ENCODE measurements at places on chromosomes 3 and 15. TPM values are rescaled to one million over a fixed set of nuclear protein-coding genes. Genes with fewer than 3 reads are reported as not detected.

The SHF gene
- 0.96 TPM for total RNA-seq

The CCR9 gene
- total RNA-seq, result not detected

The TIMMDC1 gene
- 94.8 TPM for total RNA-seq

The TLR9 gene
- not detected for total RNA-seq

The NBEAL2 gene
- 3.5 TPM for total RNA-seq

The TIMP4 gene
- total RNA-seq, result 5.1 TPM

The KPNA1 gene
- total RNA-seq, result 40.8 TPM

The MYO5C gene
- 2.5 TPM for total RNA-seq

The ZNF621 gene
- 3.4 TPM for total RNA-seq

The SHISA5 gene
- total RNA-seq, result 311 TPM

The NKIRAS1 gene
- 8.8 TPM for total RNA-seq

The ADAMTS17 gene
- total RNA-seq, result not detected

The PTX3 gene
- 17.6 TPM for total RNA-seq

The SLC6A1 gene
- not detected for total RNA-seq

The ESYT3 gene
- 0.52 TPM for total RNA-seq

The NIPA2 gene
- 120 TPM for total RNA-seq

GRCh38 chr3:64918989-64919388, 231.2 kb upstream of the ADAMTS9 start:
- DNase-seq, result no peak

DNA sequence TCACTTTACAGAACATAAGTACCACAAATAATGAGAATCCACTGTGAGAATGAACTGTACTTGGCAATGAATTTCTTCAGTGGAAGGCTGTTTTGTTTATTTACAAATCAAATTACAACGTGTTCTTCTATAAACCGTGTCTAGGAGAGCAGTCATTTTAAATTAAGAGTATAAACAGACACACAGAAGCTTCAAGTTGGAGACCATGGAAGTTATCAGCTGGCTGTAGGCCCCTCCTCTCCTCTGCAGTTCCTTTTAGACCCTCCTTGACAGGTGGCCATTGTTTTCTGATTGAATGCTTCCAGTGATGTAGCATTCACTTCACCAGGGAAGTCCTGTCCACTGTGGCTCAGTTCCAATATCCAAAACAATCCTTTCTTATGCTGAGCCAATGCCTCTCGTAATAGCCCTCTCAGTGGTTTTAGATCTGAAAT, 7.3 kb upstream of the MAPK6 start:
- DNase-seq, result peak; percentile 46

DNA sequence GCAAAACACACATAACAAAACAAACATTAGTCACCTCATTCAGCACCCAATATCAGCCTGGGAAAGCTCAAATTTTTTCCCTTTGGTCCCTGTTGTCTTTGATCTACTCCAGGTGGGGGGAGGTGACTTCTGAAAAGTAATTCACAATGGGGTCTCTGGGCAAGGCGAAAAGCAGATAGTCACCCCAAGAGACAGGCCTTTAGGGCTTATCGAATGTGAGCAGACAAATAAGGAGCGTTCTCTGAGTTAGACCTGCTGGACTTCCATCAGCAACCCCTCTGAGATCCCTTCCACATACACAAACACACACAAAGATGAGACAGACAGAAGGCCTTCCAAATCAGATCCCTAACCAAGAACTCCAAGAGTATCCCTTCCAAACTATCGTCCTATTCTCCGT, 171.0 kb upstream of the SMAD3 start:
- no peak for DNase-seq

DNA sequence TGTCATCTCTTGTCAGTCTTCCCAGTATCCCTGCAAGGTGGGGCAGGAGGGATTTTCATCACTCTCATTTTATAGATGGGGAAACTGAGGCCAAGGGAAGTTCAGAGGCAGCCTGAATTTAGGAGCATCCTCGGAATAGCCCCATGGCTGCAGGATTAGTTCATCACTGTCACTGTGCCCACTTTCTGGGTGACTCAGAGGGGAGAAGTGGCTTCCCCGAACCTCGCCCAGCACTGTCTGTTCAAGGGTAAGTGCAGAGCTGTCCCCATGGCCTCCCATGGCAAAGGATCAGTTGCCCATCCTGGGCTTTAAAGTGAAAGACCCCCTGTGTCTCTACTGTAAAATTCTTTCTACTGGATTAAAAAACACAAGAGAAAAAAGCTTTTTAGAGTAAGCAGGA, 60.0 kb upstream of the SEC13 start:
- peak; percentile 45 for DNase-seq

DNA sequence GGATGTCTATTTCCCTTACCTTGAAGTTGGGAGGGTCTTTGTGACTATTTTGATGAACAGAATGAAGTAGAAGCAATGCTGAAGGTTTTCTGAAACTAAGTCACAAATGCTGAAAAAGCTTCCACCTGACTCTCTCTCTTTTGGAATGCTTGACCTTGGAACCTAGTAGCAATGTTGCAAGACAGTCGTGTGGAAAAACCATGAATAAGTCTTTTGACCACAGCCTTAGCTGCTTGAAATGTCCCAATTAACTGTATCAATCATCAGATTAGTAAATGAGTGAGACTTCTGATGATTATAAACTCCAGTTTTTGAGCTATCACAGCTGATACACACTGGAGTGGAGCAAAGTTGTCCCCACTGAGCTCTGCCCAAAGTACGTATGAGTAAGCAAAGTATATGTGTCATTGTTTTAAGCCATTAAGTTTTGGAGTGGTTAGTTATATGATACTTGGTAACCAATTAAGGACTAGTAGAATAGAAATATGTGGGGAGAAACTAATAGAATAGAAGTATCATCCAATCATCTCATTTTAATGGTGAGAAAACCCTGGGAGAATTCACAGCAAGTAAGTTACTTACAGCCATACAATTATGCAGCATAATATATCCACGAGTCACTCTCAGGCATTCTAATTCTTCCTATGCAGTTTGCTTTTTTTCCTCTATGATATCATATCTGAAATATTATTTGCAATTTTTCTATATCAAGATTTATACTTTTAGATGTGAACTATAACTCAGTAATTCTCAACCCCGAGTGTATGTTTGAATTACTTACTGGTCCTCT, 1010.6 kb downstream of the ROBO2 start:
- DNase-seq, result no peak

DNA sequence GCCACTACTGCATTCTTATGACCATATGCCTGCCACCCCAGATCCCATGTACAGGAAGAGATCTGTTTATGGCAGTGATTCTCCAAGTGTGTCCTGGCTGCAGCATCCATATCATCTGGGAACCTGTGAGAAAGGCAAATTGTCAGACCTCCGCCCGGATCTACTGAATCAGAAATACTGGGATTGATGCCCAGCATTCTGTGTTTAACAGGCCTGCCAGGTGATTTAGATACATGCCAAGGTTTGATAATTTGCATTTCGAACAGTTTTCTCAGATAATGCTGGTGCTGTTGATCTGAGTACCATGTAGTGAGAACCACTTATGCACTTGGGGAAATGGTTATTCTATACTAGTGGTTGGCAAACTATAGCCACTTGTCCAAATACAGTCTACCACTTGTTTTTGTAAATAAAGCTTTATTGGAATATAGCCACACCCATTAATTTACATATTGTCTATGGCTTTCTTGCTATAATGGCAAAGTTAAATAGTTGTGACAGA, 165.4 kb downstream of the SSR3 start:
- DNase-seq, result no peak

DNA sequence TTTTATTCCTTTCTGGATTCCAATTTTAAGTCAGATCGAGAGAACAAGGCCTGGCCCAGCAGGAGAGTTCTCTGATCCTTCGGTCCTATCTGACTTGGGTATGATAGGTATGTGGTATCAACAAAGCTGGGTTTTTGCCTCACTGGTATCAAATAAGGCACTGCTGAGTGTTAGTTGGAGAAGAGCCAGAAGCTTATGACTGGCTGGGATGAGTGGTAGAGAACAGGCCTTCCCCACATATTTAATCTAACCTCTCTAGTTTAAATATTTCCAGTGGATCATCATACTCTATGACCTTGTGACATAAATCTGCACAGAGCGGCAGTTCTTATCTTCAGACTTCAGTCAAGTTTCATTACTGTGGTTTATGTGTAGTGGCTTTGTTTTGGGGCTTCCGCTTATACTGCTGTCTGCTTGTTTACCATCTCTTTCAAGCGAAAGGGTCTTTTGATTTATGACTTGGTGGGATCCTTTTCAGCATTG, 164.5 kb downstream of the PTPRG start:
- DNase-seq, result peak; percentile 77

GRCh38 chr3:157128771-157129681, 30.9 kb downstream of the CCNL1 start:
- DNase-seq, result peak; percentile 94

DNA sequence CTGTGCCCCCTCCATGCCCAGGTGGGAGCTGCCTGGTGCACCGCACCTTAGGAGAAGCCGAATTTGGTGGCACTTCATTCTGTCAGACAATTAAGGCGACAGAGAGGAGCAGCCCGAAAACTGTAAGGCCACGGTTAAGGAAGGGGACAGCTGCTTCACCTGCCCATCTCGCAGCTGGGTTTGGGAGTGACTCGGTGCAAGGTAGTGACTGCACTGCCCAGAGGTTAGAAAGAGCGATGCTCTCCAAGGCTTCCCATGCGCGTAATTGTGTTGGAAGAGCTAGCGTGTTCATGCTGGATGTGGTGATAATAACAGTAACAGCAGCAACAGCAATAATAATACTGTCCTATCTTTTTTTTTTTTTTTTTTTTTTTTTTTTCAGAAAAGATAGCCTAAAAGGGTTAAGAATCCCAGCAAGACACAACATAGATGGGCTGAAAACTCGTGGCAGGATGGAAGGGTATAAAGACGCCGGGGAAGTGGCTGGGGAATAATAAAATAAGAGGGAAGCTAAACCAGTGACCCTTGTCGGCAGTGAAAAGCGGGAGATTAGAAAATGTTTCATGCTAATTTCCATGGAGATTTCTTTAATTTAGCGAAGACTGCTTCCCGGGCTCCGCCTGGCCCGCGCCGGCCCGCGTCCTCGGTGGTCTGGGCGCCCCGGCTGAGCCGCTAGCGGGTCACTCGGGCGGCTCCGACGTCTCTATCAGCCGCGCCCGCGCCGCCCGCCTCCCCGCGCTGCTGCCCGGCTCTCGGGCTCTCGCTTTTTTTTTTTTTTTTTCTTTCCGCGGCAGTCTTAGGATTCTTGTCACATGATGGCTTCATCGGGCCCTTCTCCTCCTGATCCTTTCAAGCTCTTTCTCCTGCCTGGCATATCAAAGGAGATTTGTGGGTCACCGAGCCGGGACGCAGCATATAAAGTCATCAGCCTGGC, 617.1 kb downstream of the NR2F2 start:
- no peak for DNase-seq

- peak; percentile 73 for DNase-seq
These were observed at the start of gene SEMA6D for GRCh38 chr15:47717036-47717612. SEMA6D (plus strand) TSS chr15:47717505; CDS start chr15:47759799, 42,294 bp downstream.

- no peak for DNase-seq
These were observed 173.6 kb downstream of the ZBTB20 start for GRCh38 chr3:114973536-114973935.

- peak; percentile 91 for DNase-seq
These were observed 412.9 kb downstream of the TIGIT start for GRCh38 chr3:114706591-114707232.

- DNase-seq, result peak; percentile 20
These were observed 38.6 kb upstream of the DGKG start for GRCh38 chr3:186400662-186401061.

DNA sequence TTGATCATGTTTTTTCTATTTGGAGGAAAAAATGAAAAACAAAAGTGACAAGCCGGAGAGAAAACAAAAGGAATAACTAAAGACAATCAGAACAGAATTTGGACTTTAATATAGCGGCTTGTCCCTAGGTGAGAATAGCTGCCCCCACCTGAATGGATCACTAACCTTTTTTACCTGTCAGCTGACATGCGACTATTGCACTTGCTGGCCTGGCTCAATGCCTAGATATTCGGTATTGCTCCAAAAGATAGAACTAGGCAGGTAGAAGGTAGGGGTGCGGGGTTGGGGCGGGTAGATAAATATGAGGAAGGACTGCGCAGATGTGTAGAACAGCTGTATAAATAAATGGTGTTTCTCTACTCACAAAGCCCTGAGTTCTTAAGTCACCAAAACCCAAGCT, 650 bp upstream of the MORC1 start:
- DNase-seq, result no peak

- DNase-seq, result no peak
These were observed 35.0 kb downstream of the GRAMD2A start for GRCh38 chr15:72162569-72162968.

DNA sequence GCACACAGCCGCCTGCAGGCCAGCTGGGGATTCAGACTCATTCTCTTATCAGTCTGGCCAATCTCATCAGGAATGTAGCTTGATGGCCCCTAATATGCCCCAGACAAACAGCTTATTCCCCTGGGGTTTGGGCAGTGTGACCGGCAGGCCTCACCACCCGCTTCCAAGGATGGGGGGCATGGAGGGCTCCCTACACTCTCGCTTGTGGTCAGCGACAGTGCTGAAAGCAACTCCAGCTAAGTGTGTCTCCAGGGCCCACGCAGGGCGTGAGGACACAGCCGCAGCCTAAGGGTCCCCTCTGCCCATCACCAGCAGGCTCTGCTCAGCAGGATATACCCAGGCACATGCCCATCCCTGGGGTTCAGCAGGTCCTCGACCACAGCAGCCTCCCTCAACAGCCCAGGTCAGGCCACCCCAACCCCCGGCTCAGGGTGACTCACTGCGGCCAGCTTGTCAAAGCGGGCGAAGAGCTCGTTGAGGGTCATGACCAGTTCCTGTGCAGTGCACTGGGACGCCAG, 116.7 kb downstream of the ADCY5 start:
- DNase-seq, result no peak

DNA sequence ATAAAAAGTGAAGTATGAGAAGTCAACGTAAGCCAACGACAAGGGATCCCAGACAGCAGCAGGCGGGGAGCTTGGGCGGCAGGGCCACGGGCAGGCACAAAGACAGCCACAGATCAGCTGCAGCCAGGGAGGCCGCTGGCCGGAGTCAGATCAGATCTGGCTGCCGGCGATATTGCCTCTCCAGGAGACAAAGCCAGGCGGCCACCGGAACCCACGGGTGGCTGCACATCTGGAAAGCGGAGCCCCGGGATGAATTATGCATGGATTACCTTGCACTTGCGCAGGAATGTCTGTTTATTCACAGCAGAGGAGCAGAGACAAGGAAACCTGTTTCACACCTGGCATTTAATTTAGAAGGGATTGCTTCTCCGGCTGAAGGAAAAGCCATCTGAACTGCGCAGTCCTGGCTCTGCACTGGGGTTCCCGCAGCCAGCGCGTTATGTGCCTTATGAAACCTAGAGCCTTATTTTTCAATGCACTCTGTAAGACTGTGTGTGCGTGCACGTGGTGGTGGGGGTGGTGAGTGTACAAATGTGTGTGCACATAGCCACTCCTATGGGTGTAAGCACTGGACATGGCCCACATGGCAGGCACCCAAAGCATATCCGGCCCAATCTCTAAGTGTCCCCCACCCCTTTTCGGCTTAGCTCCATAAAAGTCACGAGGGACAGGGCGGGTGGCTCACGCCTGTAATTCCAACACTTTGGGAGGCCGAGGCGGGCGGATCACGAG, 427.8 kb upstream of the MCTP2 start:
- DNase-seq, result no peak

GRCh38 chr3:127604035-127604434, 5.8 kb downstream of the MCM2 start:
- DNase-seq, result no peak

GRCh38 chr3:31534065-31534425, 1.3 kb downstream of the STT3B start:
- peak; percentile 18 for DNase-seq

GRCh38 chr3:179943117-179943880, 93.4 kb downstream of the PEX5L start:
- DNase-seq, result no peak

GRCh38 chr3:194937882-194938321, 252.2 kb downstream of the FAM43A start:
- peak; percentile 15 for DNase-seq

All from M059J (cell line).